ENCODE measurements at places on chromosomes 4 and X.

GRCh38 chrX:9369802-9370291 lies 95.0 kb upstream of the TBL1X start:
- no peak for DNase-seq

DNA sequence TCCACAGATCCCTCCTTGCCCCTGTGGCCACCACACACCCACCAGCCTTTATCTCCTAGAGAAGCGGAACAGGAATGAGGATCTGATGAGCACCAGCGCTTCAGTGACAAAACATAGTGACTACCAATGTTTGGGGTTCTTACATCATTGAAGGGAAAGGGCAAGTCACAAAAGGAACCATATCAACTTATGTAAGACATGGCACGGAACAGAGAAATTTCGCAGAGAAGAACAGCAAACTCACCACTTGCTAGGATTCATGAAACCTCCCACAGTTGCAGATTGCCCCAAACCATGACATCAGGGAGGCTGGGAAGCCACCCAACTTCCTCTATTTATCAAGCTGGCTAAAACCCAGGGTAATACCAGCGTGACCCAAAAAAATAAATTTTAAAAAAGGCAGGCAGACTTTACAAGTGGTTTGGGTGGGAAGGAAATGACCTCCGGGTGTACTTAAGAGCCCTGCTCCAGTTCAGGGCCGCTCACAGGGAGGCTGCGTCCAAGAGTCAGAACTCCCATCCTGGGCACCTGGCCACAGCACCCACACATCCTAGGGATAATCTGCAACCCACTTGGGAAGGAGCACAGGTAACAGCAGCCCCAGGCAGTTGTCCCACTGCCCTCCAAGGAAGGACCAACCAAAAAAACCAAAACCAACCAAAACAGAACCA lies 36.0 kb downstream of the ADGRG2 start:
- DNase-seq: no peak

DNA sequence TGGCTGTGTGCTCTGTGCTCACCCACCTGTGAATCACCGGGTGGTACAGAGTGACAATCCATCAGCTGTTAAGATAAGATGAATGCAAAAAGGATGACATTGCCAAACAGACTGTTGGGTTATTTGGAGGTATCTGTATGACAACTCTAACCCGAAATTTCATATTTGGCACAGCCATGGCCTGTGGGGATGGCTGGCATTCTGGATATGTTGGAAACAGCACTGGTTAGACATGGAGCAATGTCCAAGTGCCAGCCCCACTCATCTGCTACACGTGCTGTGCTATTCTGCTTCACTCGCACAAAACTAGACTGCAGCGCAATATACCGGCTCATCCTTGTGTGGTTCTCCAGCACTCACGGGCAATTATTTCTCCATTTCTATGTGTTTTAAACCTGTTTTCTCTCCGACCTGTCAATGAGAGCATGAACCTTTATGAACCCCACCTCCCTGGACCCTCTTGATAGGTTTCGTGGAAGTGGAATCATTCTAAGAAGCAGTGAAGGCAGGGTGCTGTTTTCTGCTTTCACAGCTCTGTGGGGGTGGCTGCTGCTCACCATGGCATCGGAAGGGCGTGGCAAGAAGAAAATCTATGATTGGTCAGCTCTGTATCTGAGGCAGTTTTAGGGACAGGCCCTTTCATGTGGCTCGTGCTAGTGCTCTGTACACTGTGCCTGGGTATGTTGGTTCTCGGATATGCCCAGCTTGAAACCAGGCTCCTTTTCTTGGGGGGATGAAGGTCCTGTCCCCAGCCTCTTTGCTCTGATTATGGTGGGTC lies 94.9 kb downstream of the ENPP6 start:
- DNase-seq: no peak

- DNase-seq: no peak
Observed at GRCh38 chr4:184427687-184428086, 46.7 kb downstream of the IRF2 start.

- no peak for DNase-seq
Observed at GRCh38 chrX:70554523-70554922, 109.9 kb downstream of the DLG3 start.

DNA sequence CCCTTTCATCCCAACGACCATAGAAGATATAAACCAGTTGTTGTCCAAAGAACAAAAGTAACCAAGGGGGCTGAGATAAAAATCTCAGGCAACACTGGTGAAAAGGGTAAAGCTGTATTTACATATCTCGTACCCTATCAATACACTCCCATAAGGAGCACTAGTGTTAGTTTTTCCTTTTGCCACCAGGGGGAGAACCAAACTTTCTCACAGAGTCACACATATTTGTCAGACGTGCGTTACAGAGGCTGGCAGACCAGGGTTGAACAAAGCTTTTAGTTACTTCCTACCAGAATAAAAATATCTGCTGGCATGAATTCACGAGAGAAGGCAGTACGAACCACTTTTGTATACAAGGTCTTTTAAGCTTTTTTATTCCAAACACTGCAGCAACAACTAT lies 88.3 kb downstream of the AMELX start:
- DNase-seq: peak; percentile 58

GRCh38 chr4:7434766-7435150 lies at the start of gene PSAPL1:
PSAPL1 (minus strand) TSS chr4:7434930; CDS start chr4:7434879, 51 bp downstream.
- DNase-seq: no peak

DNA sequence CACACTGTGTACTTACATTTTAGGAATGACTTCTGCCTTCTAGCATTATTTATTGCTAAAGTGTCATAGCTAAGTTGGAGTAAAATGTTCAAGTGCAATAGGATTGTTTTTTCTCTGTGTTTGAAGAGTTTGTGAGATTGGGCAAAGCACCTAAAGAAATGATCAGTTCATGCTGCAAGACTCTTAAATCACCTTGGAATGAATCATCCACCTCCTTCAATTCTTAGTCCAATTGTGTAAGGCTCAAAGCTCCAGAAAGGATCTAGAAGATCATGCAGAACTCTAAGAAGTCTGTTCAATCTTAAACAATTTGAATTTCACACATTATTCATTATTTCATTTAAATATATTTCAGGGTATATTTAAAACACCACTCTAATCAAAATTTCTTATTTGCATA lies 137.1 kb downstream of the AMELX start:
- no peak for DNase-seq

DNA sequence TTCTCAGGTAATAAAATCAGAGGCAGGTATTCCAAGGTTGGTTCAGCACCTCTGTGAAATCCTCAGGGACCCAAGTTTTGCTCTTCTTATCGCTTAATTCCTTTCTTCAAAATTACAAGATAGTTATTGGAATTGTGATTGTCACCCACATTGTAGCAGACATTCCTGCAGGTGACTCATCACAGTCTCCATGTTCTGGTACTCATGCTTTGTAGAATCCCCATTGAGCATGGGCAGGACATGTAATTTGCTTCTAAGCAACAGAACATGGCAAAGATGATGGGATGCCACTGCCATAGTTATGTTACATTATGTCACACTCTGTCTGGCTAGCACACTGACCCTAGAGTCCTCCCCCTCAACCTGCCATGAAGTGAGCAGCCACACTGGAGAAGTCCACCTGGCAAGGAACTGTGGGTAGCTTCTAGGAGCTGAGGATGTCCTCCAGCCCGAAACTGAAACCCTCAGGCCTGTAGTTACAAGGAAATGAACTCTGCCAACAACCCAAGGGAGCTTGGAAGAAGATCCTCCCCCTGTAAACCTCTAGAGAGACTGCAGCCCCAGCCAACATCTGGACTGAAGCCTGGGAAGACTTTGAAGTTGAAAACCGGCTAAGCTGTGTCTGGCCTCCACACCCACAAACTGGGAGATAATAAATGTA lies 58.3 kb upstream of the GUCY1A1 start:
- no peak for DNase-seq

GRCh38 chr4:86944964-86945781 lies 10.4 kb downstream of the AFF1 start:
- DNase-seq: no peak

DNA sequence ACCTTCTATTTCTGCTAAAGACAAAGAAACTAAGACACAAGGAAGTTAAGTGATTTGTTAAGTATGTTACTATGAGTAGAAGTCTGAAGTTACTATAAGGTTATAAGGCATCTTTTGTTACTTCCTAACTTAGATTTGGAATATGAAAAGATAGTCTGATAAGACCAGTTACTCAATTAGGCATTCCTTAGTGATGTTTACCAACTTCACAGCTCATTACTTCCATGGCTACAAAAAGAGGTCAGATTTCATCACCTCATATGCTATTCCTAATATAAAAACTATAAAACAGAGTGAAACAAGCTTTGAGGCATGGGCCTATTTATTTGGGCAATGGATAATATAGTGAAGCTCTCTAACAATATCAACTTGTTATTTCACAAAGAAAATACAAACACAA lies 143.1 kb downstream of the TBCK start:
- DNase-seq: no peak

DNA sequence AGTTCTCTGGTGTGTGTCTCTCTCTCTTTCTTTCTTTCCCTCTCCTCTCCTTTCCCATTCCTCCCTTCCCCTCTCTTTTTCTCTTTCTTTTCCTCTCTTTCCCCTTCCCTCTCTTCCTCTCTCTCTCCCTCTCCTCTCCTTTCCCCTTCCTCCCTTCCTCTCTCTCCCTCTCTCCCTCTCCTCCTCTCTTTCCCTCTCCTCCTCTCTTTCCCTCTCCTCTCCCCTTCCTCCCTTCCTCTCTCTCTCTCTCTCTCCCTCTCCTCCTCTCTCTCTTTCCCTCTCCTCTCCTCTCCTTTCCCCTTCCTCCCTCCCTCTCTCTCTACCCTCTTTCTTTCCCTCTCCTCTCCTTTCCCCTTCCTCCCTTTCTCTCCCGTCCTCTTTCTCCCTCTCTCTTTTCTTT lies 12.4 kb upstream of the EOLA1 start:
- DNase-seq: no peak

- DNase-seq: no peak
Observed at GRCh38 chr4:110474481-110474880, 1.5 kb upstream of the ENPEP start.

DNA sequence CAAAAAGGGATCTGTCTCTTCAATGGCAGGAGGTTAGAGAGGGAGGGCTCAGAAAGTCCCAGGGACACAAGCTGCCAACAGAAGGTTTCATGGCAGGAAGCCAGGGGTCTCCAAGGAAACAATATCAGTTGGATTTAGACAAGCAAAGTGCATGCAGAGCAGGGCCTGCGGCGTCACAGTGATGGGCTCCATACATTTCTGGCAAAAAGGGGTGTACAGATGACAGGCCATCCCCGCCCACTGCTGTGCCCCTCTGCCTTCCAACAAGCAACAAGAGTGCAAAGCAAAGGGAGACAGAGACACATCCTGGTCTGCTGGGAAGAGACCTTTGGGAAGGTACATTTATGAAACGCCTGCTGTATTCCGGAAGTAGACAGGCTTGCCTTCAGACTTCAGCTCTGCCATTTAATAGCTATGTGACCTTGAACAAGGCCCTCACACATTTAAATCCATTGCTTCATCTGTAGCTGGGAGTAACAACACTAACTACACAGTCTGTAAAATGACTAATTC lies 121.2 kb downstream of the AFAP1 start:
- DNase-seq: no peak

DNA sequence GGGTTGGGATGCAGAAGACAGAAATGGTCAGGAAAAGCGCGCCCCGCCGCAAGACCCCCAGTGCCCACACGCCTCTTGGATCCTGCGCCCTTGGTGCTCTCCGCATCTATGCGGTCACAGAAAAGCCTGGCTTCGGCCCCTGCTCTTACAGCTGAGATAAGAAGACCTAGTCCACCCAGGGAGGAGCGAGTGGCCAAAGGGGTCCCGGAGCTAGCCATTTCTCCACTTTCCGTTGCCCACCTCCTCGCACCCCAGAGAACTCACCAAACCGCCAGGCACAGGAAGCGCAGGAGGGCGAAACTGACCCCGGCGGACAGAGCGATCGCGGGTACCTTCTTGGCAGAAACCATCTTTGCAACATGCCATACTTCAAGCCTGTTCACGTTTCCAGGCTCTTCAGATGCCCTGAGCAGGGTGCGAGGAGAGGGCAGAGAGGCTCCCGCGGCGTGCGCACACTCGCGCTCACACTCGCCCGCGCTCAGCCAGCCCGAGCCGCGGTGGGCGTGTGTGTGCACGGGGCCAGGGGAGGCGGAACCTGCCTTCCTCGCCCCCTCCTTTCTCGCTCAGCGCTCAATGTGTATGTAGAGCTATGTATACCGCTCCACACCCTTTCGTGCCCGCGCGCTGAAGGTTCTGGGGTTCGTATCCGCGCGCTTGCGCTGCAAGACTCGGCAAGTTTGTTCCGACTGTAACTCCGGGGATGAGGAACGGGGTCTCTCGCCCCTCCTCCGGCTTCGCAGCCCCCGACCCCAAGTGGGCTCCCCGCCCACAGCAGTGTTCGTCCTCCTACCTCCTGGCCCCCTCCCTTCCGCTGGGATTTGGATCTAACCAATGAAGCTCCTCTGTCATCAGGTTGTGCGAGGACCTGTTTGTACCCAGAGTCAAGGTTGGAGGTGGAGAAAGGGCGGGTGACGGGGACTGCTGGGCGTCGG lies at the start of gene GABRA4:
TSS of gene GABRA4 (minus strand) at position 507 of the 932 bp plus-strand sequence. CDS start at position 350, 157 bp downstream.
- DNase-seq: no peak

- peak; percentile 90 for DNase-seq
Observed at GRCh38 chrX:74450803-74451449, 29.6 kb downstream of the SLC16A2 start.

GRCh38 chrX:17120816-17121215 lies 174.4 kb downstream of the REPS2 start:
- no peak for DNase-seq

- DNase-seq: peak; percentile 3
Observed at GRCh38 chr4:10704430-10704810, 19.9 kb upstream of the CLNK start.

GRCh38 chrX:15834827-15835595 lies 19.6 kb downstream of the AP1S2 start:
- no peak for DNase-seq

DNA sequence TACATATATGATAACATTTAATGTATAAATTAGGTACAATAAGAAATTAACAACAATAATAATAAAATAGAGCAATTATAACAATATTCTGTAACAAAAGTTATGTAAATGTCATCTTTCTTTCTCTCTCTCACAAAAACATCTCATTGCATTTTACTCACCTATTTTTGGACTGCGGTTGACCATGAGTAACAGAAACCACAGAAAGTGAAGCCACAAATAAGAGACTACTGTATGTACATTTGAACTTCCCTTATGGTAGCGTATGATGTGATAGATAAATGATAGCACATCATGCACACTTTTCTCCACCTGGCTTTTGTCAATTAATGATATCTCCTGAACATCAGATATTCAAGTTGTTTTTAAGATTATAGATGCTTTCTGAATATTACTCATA lies 80.5 kb downstream of the HNRNPD start:
- DNase-seq: no peak

- DNase-seq: no peak
Observed at GRCh38 chrX:43899878-43900815, 17.9 kb upstream of the MAOB start.
